ENCODE measurements at places on chromosomes 11 and 22. TPM values are rescaled to one million over a fixed set of nuclear protein-coding genes. Genes with fewer than 3 reads are reported as not detected.

The CELSR1 gene
- total RNA-seq, result 2.1 TPM

The PTS gene
- total RNA-seq, result 69.0 TPM

The SLC3A2 gene
- total RNA-seq, result 344 TPM

The MEI1 gene
- 0.33 TPM for total RNA-seq

The MRPL11 gene
- 39.3 TPM for total RNA-seq

The NXF1 gene
- 17.2 TPM for total RNA-seq

The UBQLN3 gene
- total RNA-seq, result not detected

The MS4A6A gene
- total RNA-seq, result not detected

The SNX32 gene
- 2.3 TPM for total RNA-seq

The MRGPRX4 gene
- total RNA-seq, result not detected

DNA sequence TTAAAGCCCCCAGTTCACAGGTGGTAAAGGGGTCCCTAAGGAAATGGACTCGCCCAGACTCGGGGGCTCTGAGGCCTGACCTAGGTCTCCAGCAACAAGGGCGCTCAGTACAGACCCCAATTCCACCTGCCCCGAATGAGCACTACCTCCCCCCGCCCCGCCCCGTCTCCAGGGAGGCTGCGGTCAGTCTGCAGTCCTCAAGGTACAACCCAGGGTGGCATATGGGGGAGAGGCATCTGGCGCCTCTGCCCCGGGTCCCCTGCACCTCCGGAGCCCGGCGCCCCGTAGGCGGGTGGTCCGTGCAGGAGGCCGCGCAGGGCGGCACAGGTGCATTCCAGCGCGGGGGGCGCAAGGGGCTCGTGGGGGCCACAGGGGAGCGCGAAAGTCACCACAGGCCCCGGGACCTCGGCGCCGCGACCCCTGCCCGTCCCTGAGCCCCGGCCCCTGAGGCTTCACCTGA, 361 bp downstream of the CTSD start:
- no peak for DNase-seq

- DNase-seq, result no peak
Observed at GRCh38 chr22:45917146-45917545, 59.8 kb downstream of the WNT7B start.

DNA sequence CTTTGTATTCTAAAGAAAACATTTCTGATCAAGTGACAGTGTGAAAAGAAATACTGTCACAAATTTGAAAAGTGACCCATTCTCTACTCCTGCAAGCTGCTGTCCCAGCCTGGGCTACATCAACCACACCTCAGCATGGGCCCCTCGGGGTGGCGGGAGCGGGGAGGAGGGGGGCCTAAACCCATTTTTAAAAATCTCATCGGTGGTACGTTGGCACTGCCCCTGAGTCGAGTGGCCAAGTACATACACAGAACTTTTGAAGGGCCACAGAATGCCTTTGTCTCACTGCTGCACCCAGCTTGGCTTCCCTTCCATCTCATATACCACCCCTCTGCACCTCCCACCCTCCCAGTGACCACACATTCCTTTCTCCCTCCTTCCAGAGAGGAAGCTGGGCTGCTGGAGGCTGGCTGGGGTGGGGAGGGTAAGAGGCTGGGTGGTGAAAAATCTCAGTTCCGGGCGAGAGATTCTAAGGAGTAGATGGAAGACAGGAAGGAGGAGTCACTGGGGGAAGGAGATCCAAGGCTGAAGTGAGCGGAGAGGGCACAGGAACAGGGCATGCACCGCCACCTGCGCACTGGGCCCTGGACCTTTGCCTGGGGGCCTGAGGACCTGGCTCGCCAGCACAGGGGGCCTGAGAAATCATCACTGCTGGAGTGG, 21.1 kb downstream of the FXYD6 start:
- DNase-seq, result no peak

DNA sequence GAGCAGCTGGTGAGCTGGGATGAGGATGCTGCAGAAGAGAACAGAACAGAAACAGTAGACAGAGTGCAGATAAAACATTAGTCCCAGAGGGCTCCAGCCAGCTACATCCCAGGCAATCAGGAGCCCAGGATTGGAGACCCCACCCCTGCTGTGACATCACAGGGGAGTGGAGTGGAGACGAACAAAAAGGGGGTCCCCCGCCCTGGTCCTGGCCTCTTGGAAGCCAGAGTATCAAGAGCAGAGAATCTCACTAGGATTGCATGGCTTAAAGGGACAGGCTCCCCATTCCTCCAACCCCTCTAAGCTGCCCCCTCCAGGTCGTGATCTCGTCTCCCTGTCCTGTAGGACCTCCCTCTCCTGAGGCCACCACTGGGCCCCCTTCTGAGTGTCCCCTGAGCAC, at the start of gene P2RX3:
P2RX3 (plus strand) TSS at position 211 of the 400 bp plus-strand sequence. CDS start 199 bp downstream, outside the sequence.
- no peak for DNase-seq

DNA sequence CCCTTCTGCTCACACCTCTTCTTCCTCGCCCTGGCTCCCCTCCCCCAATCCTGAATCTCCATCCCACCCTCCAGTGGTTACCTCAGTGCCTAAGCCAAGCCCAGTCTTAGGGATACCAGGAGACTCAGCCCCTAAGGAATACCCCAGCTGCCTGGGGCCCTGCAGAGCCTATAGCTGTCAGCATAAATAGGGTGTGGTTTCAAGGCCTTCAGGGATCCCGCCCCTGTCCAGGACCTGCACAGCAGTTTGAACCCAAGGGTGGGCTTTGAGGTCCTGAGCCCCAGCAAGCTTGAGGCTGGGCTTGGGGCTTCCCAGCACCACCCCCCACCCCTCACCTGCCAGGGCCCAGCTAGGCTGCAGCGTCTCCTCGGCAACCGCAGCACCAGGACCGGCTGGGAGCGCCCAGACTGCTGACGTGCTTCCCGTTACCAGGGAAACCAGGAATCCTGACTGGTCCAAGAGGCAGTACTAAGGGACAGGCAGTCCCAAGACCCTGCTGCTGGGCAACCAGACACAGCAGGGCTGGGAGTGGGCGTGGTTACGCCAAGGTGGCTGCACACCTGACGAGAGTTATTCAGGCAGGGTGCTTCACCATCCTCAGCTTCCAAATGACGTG, 13.7 kb downstream of the APBB1 start:
- peak; percentile 30 for DNase-seq

DNA sequence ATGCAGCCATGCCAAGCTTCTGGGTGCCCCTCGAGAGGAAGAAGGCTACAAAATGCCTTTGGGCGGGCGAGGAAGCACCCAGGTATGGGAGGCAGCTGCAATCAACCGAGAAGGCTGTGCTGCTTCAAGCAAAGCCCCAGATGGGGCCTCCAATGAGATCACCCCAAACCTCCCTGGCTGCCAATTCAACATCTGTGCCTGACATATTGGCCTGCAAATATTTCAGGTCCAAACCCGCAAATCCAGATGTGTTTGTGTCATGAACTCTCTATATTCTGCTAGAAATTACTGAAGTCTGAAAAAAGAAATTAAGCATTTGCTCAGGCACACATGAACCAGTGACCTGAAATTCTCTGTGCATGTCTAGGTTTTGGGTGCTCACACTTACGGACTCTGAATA, 78.8 kb upstream of the RCN1 start:
- DNase-seq, result no peak

- no peak for DNase-seq
Observed at GRCh38 chr11:36373016-36374010, 77.2 kb downstream of the PRR5L start.

GRCh38 chr11:20518323-20518834, 81.0 kb upstream of the SLC6A5 start:
- no peak for DNase-seq

DNA sequence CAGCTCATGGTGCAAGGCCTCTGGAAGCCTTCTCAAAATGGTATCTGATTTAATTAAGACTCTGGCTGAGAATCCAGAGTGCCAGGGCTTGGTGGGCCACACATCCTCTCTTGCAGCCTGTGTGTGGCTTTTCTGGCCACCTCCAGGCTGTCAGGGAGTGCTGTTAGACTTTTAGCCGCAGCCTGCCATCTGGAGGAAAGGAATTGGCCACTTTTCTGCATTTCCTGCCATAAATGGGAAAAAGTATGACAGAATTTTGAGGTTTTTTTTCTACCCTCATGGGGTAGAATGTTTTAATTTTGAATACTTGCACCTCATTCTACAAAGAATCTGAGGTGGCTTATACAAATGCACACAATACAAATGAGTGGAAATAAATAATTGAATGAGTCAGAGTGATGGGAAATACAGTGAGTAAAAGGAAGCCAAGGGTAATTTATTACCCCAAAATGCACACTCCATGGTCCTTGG, 218.4 kb downstream of the ADAMTS15 start:
- peak; percentile 80 for DNase-seq

GRCh38 chr11:35780951-35781860, 118.6 kb downstream of the TRIM44 start:
- peak; percentile 50 for DNase-seq

Measured in fibroblast of lung (primary cell).